ENCODE measurements at places on chromosomes 13 and 19. TPM values are rescaled to one million over a fixed set of nuclear protein-coding genes. Genes with fewer than 3 reads are reported as not detected.

Gene FUT3
- not detected for polyA plus RNA-seq

Gene SLC8A2
- polyA plus RNA-seq: not detected

Gene ZNF557
- polyA plus RNA-seq: 1.5 TPM

Gene SETDB2
- polyA plus RNA-seq: 16.6 TPM

Gene ZNF382
- 6.2 TPM for polyA plus RNA-seq

Gene RNU6-9
- polyA plus RNA-seq: not detected

Gene MYH14
- polyA plus RNA-seq: not detected

Gene APOC1
- not detected for polyA plus RNA-seq

Gene TBXA2R
- polyA plus RNA-seq: 8.0 TPM

DNA sequence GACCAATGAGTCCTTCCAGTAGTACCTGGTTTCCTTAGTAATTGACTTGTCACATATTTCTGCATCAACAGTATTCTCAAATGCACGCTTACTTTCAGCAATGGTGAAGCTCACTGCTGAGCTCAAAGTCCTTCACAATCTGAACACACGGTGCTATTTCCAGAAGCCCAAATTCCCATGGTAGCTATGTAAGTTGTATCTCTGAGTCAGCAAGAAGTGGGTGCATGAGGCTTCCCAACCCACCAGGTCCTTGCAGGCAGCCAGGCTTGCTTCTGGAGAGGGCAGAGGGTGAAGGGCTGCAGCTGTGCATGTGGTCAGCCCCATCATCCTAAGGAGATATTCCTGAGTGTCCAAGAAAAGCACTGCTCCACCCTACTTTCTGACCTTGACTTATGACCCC, 25.7 kb downstream of the COL4A2 start:
- DNase-seq: no peak

DNA sequence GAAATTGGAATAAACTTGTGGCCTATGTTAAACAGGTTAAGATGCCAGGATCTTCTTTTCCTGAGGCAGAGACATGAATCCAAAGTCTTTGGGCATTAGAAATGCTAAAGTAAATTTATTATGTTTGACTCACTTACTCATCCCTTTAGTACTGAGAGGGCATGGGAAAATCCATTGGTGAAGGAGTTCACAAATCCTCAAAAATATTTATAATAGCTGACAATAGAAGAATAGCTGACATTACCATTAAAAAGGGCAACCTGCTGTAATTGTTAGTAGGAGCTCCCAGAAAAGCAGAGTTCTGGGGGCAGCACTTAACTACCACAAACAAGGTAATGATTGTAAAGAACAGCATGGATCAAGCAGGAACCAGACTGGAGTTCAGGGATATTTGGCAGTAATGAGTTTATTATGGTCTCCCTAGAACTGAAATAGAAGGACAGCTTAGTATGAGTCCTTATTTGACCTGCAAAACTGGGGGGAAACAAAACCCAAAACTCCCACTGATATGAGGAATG, 285.8 kb upstream of the KLHL1 start:
- DNase-seq: no peak

DNA sequence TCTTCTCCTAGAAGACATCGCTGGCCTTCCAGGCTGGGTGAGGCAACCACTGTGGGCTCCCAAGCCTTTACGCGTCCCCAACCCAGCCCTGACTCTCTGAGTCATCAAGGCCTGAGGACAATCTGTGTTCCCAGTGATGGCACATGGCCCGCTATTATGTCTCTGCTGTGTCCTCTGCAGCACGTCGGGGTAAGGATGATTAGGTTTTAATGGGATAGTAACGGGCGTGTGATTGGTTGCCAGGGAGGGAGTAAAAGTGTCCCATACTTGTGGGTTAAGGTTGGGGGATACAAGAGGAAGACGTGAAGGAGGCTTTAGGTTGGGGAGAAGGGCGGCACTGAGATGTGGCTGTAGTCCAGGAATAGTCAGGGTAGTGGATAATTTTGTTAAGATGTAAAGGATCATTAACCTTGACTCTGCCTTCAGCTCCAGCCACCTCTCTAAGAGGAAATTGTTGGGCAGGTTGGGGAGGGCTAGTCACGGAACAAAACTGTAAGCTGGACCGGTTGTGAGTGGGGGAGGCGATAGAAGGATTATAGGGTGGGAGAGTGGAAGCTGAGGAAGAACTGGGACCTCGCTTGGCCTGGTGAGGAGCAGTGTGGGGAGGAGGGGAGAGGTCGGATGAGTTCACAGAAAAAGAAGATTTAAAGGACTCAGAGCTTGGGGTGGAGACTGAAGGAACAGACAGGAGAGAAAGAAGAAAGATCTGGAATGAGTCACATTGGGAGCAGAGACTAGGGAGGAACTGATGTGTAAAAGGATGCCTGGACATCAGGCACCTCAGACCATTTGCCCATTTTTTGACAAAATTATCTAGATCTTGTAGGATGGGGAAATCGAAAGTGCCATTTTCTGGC, 27.9 kb upstream of the IGFL1 start:
- no peak for DNase-seq

DNA sequence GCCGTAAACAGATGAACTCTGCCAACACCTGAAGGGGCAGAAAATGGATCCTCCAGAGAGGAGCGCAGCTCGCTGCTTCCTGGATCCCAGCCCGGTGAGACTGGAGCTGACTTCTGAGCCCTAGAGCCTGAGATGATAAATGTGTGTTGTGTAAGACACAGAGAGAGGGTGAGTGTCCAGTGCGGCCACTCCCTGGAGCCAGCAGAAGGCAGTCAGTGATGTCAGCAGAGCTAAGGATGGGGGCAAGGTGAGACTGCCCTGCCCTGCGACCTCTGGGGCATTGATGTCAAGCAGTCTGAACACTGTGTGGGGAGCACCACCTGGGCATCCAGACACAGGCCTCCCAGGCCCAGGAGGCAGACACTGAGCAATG, 9.7 kb upstream of the SLC35E1 start:
- no peak for DNase-seq

GRCh38 chr13:21202767-21203531, 26.5 kb downstream of the MRPL57 start:
- no peak for DNase-seq

DNA sequence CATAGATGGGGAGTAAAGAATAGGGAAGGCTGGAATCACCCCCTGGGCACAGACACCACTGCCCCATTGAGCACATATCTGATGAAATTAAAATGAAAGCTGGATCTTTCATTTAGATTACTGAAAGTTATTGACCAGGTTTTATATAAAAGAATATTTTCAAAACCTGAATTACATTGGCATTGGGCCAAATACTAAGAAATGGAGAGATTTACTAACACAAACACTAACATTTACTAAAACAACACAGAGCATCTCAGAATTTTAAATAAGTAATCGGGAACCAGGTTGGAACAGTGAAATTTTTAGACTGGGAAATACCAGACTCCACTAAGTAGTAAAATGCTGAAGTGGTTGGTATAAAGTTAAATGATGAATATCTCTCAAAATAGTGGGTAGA, 88.9 kb downstream of the HS6ST3 start:
- no peak for DNase-seq

DNA sequence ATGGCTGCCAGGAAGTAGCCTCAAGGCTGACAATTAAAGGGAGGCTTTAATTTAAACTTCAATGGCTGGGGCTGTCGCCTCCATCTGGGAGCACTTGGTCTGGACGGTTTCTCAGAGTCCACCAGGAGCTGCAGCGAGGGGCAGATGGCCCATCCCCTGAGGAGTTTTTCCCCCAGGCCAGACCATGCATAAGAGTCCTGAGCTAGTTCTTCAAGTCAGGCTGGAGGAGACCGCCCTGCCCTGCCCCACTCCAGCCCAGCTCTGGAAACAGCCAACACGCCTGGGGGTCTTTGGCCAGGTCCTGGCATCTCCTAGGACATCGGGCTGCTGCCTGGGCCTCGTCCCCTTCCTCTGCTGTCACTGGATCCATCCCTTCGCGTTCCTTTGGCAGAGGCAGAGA, 5.3 kb upstream of the ACTN4 start:
- DNase-seq: no peak

- peak; percentile 66 for DNase-seq
Measured at GRCh38 chr19:53903055-53903680, 5.9 kb upstream of the CACNG7 start.

DNA sequence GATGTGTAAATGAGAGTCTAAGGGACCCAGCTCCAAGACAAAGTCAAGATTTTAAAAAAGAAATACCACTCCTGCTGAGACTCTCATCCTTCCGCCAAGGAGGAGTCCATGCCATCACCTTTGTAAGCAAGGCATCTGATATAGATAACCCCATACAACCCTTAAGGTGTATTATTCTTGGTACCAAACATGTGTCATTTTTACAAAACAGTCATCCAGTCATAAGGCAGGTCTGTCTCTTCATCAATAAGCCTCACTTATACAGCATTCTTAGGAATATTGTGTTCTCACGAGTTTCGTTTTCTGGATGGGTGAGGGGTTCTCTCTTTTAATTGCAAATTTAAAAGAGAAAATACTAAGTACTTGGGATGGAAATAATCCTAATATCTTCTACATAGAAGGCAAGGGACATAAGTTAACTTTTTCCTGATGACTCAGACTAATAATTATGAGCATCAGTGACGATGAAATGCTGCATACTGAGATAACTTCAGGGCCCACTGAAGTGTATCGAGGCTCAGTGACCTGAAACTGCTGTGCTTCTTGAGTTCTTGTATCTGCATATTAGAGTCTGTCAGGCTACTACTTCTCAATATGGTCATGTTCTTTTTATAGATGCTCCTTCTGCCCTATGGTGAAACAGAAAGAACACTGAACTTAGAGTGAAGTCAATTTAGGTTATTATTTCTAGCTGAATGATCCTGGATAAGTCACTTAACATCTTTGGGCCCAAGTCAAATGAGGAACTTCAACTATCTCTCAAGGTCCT, 166.6 kb downstream of the KLF12 start:
- peak; percentile 80 for DNase-seq

DNA sequence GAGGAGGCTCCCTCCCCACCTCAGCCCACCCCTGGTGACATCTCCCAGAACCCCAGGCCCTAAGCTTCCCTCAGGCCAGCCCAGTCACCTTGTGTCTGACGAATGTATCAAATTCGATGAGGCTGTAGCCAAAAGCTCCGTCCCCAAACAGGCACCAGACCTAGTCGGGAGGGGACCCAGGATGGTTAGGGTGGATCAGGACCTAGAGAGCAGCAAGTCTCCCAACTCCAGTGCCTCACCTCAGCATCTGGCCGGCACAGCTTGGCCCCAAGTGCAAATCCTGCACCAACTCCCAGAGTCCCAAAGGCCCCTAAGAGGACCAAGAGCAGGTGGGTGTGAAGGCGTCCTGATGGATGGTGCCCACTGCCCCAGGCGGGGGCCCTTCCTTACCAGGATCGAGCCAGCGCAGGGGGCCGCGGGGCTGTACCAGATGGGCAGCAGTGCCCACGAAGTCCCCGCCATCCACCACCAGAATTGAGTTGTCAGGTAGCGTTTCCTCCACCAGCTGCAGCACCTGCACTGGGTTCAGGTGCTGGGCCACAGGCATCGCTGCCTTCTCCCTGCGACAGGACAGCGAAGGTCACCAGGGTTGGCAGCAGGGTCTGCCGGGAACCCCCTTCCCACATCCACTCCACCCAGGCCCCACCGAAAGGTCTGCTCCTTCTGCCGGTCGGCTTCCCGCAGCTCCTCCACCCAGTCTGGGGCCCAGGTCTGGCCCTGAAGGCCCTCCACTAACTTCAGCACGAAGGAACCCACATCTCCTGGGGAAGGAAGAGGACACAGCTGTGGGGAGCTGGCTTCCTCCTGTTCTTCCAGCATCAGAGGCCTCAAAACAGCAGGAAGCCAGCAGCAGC, 8.8 kb downstream of the SYDE1 start:
- DNase-seq: no peak

DNA sequence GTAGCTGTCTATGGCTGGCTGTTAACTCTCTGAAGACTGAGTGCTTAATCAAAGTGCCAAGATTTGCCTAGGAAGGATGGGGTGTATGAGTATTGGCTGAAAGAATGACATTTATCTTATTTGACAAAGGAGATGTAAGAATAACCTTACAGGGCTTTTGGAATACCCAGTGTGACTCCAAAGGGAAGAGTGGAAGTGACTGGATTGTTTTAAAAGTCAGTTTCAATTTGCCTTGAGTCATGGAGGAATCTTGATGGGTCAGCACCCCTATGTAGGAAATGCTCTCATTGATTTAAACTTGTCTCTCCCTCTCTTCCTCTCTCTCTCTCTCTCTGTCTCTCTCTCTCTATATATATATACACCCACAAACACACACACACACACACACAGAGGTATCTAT, 118.4 kb upstream of the CLDN10 start:
- no peak for DNase-seq

GRCh38 chr13:98089246-98089645, 53.6 kb upstream of the FARP1 start:
- DNase-seq: no peak

DNA sequence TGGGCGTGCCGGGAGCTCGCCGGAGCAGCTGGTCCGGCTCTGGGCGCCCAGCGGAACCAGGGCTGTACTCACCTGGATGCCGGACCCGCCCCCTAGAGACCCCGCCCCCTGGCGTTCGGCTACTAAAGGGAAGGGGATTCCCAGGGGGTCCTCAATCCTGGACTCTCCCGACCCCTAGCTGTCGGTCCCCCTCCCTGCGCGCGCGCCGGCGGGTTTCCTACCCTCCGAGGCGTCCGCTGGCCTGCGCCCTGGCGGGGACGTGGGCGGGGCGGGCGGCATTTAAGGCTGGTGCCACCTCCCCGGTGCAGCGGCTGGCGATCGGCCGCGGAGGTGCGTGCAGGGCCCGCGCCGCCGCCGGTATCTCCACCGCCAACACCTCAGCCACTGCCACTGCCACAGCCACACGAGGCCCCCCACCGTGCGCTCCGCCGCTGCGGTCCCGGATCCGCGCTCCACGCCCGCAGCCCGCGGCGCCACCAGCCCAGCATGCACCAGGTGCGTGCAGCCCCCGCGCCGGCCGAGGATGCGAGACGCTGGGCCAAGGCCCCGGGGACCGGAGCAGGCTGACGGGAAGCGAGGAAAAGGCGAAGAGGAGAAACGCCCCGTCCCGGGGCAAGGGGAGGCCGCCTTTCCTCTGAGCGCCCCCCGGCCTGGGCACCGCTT, at the start of gene ATP12A:
Gene ATP12A (plus strand): TSS at position 151 of the 663 bp plus-strand sequence. CDS start 336 bp downstream, at position 487.
- peak; percentile 39 for DNase-seq

GRCh38 chr13:26962671-26963070, 202.1 kb upstream of the GPR12 start:
- DNase-seq: no peak
